ENCODE measurements at places on chromosomes 11 and 22.

GRCh38 chr11:9619004-9619403 is 44.9 kb upstream of the SWAP70 start:
- no peak for DNase-seq

DNA sequence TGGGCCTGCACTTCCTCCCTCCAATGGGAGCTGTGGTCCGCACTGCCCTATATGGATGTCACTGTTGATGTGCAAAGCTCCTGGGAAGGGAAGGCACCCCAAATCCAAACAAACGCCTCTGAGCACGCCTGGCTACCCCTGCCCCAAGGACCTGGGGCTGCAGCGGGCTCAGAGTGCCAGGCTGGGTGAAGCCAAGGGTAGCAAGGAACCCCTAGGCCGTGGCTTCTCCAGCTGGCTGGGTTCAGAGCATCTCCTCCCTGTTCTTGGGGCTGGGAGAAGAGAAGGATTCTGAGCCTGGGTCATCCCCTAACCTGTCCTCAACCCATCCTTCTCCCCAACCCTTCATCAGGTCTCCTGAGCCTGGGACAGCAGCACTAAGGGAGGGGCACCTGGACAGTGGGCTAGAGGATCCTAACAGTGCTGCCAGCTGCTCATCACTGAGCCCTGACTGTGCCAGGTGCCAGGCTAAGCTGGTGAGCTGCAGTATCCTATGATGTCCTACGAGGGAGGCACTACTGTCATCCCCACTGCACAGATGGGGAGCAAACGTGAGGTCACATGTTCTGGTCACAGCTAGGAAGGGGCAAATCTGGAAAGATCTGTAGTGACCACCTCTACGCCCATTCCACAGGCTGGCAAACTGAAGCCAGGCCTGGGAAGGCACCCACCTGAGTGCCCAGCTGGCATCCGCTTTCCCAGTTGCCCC is 3.0 kb downstream of the SSTR3 start:
- no peak for DNase-seq

- peak; percentile 98 for DNase-seq
These were observed 33.4 kb upstream of the PTPRJ start for GRCh38 chr11:47946682-47947559.

DNA sequence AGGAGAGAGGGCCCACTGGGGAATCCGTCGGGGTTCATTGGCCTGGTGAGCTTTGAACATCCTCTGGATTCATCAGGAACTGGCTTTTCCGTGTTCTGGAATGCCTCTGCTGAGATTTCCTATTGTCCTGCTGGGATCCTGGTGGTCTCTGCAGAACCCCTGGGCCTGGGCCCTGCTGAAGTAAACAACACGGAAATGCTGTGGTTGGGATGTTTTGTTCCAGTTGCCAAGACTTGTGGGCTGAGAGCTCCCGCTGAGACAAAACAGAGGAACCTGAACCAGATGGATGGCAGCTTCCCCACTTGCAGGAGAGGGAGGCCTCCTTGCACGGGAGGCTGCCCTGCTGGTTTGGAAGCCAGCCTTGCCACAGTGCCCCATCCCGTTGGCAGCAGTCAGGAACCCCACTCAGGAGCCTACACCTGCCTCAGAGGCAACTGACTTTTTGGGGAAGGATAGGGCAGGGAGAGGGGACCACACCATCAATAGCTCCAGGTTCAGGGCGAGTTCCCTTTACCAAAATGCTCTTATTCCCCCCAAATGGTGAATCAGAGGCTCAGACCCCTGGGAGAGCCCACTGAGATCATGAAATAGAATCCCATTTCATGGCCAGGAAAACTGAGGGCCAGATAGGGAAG is 60.7 kb downstream of the LRRC32 start:
- no peak for DNase-seq

DNA sequence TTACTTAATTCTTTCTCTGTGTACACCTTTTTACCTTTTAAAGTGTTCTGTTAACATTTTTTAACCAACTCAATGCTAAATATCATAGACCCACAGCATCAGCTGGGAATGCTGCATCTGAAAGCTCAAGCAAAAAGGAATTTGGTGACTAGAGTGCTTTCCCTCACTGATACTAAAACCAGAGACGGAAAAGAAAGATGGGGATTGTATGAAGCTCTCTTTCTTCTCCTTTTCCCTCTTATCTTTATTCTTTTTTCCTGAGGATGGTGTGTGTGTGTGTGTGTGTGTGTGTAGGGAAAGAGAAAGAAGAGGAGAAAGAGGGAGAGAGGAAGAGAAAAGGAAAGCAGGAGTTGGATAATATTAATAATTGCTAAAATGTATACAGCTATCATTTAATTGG is 4.1 kb upstream of the SIK2 start:
- no peak for DNase-seq

GRCh38 chr22:21652010-21652546 is 10.0 kb downstream of the SDF2L1 start:
- DNase-seq, result peak; percentile 85

DNA sequence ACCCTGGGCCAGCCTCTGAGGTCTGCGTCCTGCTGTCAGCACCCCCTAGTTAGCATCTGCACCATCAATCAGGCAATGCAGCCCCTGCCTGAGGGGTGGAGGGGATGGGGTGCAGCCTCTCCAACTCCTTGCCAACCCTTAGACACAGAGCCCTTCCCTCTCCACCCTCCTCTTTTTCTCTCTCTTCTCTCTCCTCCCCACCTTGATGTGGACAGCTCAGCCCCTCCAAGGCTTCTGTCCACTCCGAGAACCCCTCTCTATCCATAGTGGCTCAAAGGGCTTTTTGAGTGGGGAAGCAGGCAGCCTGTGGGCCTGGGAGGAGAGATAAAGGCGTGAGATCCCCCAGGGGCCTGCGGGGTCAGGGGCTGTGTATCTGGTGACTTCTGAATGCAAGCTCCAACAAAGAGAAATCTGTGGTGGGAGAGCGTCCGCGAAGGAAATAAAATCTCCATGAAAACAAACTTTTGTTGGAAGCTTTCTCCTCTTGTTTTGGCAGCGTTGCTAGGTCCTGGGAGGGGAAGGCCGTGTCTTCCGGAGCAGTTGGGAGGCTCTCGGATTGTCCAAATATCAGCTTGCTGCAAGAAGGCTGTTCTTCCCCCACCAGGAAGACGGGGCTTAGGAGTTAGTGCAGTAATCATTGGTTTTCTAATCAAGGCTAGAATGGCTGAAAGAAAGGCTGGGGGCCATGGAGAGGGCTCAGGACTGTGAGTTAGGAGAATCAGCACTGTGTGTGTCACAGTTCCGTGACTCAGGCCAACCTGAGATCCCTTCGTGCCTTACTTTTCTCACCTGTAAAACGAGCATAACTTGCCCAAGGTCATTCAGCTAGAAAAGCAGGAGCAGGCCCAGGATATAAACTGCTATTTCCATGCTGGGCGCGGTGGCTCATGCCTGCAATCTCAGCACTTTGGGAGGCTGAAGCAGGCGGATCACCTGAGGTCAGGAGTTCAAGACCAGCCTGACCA is 50.3 kb downstream of the PKNOX2 start:
- no peak for DNase-seq

- DNase-seq, result no peak
These were observed 17.4 kb downstream of the HPS4 start for GRCh38 chr22:26466196-26466595.

GRCh38 chr11:116686866-116687265 is 85.9 kb downstream of the BUD13 start:
- DNase-seq, result no peak

DNA sequence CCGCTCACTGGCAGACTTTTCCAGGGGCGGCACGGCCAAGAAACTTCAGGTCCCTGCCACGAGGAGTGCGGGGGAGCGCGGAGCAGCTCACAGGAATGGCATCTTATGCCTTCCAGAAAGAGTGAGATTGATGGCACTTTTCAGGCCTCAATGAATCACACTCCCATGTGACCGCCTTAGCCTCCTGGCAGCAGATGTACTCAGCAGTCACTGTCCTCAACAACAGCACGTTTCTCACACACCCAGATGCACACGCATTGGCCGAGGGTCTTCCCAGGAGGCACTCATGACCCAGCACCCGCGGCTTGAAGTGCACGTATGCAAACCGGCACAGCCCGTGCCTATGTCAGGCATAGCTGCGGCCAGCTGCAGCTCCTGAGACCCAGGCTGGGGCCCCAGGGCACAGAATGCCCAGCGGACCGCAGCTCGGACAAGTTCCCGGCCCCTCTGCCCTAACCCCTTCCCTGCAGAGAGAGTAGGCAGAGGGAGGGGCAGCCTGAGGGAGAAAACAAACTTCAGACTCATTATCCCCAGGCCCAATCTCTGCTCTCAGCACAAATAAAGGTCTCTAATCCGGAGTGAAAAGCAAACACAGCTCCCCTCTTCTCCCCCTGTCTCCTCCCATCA is 48.3 kb downstream of the RPUSD4 start:
- DNase-seq, result peak; percentile 72

DNA sequence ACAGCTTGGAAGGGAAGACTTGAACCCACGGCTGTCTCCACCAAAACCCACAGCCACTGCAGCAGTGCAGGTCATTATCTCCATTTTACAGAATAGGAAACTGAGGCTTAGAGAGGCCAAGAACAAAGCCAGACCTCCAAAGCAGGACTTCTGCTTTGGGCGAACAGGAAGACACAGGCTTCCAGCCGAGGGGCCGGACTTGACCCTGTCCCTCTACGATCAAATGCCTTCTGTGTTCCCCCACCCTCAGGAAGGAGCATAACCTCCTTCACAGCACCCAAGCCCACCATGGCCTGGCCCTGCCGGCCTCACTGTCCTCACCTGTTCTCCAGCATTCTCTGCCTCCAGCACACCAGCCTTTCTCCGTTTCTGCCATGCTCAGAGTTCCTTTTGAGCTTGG is 15.8 kb downstream of the IGLL1 start:
- DNase-seq, result no peak

GRCh38 chr11:46513934-46514342 is 79.9 kb downstream of the AMBRA1 start:
- peak; percentile 83 for DNase-seq

DNA sequence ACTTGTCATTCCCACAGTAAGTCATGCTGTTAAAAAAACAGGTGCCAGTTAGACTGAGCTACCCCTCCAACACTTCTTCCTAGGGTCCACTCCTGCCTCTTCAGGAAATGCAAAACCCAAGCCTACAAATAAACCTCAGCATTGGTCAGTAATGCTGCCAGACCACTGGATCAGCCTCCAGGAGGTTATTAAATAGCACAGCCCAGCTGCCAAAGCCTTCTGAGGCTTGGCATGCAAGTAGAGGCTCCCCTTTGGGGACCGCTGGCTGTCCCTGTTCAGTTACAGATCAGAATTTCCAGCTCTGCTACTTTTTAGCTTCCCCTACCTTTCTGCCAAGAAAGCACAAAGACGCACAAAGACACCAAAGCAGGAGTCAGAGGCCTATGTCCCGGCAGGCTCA is 33.3 kb downstream of the ABTB2 start:
- DNase-seq, result no peak

DNA sequence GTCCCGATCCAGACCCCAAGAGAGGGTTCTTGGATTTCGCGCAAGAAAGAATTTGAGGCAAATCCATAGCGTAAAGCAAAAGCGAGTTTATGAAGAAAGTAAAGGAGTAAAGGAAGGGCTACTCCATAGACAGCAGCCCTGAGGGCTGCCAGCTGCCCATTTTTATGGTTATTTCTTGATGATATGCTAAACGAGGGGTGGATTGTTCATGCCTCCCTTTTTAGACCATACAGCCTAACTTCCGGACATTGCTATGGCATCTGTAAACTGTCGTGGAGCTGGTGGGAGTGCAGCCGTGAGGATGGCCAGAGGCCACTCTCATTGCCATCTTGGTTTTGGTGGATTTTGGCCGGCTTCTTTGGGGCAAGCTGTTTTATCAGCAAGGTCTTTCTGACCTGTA is 19.4 kb upstream of the SHANK3 start:
- no peak for DNase-seq

- DNase-seq, result no peak
These were observed 14.5 kb downstream of the SCGB1A1 start for GRCh38 chr11:62433141-62433903.

GRCh38 chr22:27799015-27799826 is 2.3 kb downstream of the MN1 start:
- no peak for DNase-seq

- DNase-seq, result no peak
These were observed 31.2 kb downstream of the TREH start for GRCh38 chr11:118648291-118648690.

GRCh38 chr11:94926698-94927237 is 46.6 kb downstream of the CWC15 start:
- DNase-seq, result no peak

GRCh38 chr11:45102810-45103621 is 43.4 kb upstream of the PRDM11 start:
- DNase-seq, result peak; percentile 63

DNA sequence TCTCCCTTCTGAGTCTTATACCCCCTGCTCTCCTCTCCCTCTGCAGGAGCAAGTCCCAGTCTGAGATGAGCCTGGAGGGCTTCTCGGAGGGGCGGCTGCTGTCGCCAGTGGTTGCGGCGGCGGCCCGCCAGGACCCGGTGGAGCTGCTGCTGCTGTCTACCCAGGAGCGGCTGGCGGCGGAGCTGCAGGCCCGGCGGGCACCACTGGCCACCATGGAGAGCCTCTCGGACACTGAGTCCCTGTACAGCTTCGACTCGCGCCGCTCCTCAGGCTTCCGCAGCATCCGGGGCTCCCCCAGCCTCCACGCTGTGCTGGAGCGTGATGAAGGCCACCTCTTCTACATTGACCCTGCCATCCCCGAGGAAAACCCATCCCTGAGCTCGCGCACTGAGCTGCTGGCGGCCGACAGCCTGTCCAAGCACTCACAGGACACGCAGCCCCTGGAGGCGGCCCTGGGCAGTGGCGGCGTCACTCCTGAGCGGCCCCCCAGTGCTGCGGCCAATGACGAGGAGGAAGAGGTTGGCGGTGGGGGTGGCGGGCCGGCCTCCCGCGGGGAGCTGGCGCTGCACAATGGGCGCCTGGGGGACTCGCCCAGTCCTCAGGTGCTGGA is 8.8 kb upstream of the MYRF start:
- DNase-seq, result no peak

- DNase-seq, result no peak
These were observed 20.5 kb upstream of the GRIA4 start for GRCh38 chr11:105589346-105589745.

GRCh38 chr22:20130731-20131596 is 640 bp upstream of the ZDHHC8 start:
- DNase-seq, result peak; percentile 61

DNA sequence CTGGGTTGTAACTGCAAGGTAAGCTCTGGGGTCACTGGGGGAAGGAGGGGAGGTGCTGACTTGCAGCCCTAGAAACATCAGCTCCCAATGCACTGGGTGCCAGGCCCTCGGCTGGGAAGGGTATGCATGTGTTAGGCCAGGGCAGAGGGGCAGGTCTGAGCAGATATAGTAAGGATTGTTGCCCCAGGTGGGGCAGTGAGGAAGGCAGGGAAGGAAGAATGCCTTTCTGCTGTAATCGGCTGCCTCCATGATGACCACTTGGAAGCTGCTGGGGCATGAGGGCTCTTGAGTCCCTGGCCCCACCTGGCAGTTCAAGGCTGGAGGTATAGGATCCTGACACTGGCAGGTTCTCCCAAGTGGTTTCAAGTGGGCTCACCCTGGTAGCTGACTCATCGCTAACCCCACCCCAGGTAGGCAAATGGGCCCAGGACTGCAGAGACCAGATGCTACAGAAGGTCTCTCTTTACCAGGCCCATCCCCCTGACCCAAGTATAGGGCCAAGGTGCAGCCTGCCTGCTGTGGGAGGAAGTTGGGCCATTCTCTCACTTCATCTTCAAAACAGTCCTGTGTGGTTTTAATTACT is 56.7 kb downstream of the TIMP3 start:
- no peak for DNase-seq

Measured in mammary epithelial cell (primary cell).